Activated CD4-positive, alpha-beta T cell treated with anti-CD3 and anti-CD28 coated beads, Interleukin-2, amount 10 ng/mL, durations not matched to agents 24 days and 14 days (primary cell): ENCODE measurements at places on chromosomes 3 and 15. TPM values are rescaled to one million over a fixed set of nuclear protein-coding genes. Genes with fewer than 3 reads are reported as not detected.

GRCh38 chr3:126758882-126759281 is 54.8 kb downstream of the CHCHD6 start:
- no peak for DNase-seq

DNA sequence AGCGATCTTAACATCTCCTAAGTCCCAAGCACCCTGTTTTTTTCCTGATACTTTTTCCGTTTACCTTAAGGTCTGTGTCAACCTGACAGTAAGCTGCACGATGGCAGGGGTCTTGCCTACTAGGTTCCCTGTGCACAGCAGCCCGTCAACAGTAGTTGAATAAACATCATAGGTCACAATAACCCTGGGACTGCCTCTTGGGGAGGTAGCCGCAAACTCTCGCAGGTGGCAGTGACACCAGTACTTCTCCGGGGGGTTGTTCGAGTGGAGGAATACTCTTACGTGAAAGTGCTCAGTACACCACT is 365 bp upstream of the PDCD6IP start:
- no peak for DNase-seq

The TMED3 gene
- 53.9 and 54.3 TPM in 2 replicates for total RNA-seq

The TMEM158 gene
- total RNA-seq = 0.44 and 0.66 TPM in 2 replicates

The NKTR gene
- total RNA-seq = 79.5 and 80.9 TPM in 2 replicates

GRCh38 chr3:194617827-194618226 is 15.4 kb downstream of the TMEM44 start:
- no peak for DNase-seq

The GRK7 gene
- not detected in 2 replicates for total RNA-seq

DNA sequence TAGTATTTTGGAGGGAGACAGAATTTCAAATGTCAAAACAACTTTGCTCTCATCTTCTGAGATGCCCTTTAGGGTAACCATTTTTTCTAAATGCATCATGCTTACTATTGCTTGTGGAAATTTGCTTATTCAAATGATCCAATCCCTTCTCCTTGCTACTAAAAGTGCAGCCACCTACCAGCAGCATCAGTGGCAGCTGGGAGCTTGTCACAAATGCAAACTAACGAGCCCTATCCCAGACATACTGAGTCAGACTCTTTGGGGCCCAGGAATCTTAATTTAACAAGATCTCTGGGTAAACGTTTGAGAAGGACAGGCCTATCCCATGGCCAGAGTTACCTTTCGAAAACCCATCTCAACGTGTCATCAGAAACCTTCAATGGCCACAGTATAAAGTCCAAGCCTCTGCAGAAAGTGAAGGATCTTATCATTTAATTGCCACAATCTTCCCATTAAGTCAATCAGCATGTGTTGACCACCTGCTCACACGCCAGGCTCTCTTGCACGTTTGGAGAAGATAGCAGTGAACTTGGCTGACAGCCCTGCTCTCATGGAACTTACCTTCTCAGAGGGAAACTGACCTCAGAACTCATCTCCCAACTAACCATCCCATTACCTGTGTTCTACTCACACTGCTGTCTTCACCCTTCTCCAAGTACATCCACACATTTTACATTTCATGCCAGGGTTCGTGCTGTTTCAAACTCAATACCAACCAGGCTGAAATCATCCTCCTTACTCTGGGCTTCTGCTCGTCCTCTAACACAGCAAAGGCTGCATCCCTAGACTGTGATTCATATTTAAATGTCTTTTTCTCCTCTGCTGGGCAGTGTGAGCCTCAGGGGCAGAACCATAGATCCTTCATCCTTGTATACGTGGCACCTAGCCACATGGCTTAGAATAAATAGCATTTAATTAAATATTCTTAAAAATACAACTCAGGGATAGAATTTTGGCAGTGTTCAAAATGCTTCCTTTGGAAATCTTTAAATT is 24.8 kb upstream of the VGLL4 start:
- DNase-seq = no peak

- no peak for DNase-seq
Observed at GRCh38 chr15:70486012-70486411, 277.3 kb downstream of the UACA start.

DNA sequence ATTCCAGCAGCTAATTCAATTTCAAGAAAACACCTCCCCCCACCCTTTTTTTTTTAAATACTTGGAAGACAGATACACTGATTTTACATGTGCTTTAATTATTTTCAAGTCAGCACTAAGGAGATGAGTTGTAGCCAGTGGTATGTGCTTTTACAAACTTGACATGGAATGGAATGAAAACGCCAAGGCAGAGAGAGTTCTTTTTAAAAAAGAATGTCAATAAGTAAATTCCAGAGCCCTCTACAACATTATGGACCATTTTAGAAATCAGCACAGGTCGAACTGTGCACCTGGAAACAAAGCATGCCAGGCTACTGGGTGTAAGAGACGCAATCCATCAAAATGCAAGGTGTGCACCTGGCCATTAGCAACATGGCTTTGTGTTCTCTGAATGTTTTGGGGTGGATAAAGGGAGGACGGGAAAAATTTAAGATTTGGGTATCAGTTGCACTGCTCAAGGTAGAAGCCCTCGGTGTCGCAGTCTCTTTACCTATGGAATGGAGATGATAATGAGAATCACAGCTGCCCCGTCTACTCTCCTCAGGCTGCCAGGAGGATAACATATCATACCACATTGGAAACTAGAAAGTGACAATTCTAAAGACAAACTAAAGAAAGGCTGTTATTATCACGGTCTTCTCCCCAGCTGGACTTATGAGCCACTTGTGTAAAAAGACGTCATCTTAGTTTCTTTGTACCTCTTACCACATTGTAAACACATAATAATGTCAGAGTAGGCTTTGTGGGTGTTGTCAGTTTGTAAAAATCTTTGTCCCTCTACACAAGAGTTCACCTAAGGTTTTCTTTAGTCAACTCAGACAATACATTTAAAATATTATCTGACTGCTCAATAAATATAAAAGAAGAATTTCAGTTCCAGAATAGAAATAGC is 107.4 kb upstream of the PRICKLE2 start:
- no peak for DNase-seq

The ROPN1B gene
- not detected in 2 replicates for total RNA-seq

GRCh38 chr3:57069503-57069902 is 9.0 kb downstream of the SPATA12 start:
- DNase-seq = no peak

DNA sequence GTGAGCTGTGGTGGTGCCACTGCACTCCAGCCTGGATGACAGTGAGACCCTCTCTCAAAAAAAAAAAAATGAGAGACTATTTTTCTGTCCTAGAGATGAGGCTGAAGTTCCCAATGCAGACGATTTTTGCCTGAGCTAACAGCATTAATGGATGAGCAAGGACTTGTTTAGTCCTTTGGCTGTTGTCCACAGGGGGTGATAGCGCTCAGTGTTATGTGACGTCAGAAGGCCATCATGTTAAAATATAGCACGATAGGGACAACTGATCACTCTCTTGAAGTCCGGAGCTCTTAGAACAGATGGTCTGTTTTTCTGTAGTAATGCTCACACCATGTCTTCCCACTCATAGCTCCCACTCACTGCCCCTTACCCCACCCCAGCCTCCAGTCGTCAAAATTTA is 6.8 kb downstream of the TRNT1 start:
- DNase-seq = no peak

The KNG1 gene
- not detected in 2 replicates for total RNA-seq

The LRRK1 gene
- total RNA-seq = 1.3 and 2.1 TPM in 2 replicates

DNA sequence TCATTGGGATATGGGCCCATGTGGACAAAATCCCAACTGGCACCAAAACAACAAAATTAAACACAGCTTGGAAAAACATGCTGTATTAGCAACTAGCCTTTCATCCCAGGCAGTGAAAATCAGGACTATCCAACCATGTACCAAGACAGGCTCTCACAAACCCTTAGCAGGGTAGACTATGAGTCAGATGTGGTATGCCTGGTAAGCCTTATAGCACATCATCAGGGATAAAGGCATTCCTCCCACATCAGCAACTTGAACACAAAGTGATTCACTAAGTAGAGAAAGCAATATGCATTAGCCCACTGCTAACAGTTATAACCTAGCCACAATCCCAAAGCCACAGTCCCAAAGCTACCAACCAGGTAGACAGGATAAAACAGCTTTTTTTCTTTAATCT is 8.0 kb downstream of the CEP152 start:
- DNase-seq = no peak

The CLEC3B gene
- total RNA-seq = not detected in 2 replicates

- no peak for DNase-seq
Observed at GRCh38 chr3:45914362-45915058, 28.2 kb downstream of the CCR9 start.

The ZNF654 gene
- 18.1 and 18.7 TPM in 2 replicates for total RNA-seq

The TMEM212 gene
- total RNA-seq = not detected in 2 replicates

GRCh38 chr3:135851201-135852081 is 114.1 kb upstream of the PPP2R3A start:
- no peak for DNase-seq

DNA sequence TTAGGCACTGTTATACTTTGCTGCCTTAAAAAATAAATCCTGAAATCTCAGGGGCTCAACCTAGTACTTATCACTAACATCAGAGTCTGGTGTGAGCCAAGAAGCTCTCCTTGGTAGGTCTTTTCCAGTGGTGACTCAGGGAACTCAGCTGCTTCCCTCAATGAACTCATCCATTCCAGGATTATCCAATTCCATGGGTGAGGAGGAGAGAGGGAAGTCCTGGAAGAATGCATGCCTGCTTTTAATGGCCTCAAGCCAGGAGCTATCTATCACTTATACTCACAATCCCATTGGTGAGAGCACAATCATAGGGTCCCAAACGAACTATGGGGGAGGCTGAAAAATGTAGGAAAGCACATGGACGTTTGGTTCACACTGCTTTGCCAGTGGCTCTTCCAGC is 113.6 kb downstream of the POLR2M start:
- no peak for DNase-seq

The NRG4 gene
- not detected in 2 replicates for total RNA-seq
